Stimulated activated CD8-positive, alpha-beta memory T cell treated with anti-CD3 and anti-CD28 coated beads, Interleukin-4, amount 100 ng/mL, for 4 hours (primary cell): ENCODE measurements at places on chromosomes 4 and X.

GRCh38 chr4:70538869-70539268, 20.5 kb downstream of the AMTN start:
- no peak for DNase-seq

DNA sequence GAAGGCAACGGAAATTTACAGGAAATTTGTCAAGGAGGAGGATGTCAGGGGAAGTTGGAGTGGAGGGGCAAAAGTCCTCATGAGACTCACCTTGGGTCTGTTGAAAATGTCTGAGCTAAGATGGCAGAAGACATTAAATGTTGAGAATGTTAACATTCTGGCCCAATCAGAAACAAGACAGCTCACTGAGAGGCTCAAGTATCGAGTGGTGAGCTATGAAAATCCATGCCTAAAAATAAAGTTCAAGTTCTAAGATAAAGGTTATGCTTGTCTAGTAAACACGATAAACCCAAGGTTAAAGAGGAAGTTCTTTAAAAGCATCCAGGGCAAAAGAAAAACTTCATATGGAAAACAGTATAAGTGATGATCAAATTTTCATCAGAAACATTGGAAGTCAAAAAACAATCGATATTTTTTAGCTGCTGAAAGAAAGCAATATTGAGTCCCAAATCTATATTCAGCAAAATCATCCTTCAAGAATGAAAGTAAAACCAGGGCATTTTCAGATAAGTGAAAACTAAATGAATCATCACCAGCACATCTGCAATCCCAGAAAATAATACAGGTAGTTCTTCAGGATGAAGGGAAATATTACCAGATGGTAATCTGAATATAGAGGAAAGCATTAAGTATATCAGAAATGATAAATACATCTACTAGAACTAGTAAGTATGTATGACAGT, 462.4 kb downstream of the TLL1 start:
- DNase-seq = no peak

DNA sequence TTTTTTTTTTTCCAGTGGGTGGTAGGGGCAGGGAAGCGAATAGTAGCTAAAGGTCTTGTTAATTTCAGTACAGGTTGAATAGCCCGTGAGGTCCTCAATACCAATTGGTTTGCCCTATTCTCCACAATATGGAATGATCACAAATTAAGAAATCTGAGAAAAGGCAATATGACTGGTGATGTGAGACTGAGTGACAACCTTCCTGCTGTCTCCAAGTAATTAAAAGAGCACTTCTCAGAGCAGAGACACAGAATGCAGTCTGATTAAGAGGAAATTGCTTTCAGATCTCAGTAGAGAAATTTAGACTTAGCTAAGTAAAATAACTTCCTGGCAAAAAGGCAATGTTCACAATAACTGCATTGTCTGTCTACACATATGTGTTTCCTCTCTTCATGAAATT, 23.0 kb downstream of the GPR174 start:
- DNase-seq = no peak

DNA sequence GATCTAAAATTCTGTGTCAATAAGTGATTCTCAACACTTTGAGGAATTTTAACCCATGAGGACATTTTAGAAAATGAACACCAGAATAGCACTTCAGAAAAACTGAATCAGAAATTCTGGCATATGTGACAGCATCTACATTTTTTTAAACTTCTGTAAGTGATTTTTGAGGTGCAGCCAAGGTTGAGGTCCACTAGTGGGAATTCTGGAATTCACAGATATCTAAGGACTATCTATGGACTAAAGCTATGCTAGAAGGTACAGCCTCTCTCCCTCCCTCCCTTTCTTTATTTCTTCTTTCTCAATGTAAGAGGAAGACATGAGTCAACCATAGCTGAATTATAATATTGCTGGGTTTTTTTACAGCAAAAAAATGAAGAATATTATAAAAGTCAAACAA, 508.2 kb upstream of the ATOH1 start:
- DNase-seq = no peak

- DNase-seq = no peak
Observed at GRCh38 chr4:151567056-151567455, 158.1 kb downstream of the FHIP1A start.

GRCh38 chr4:2934077-2934812, 29.0 kb downstream of the NOP14 start:
- DNase-seq = no peak

GRCh38 chrX:132677233-132677716, 188.4 kb upstream of the MBNL3 start:
- DNase-seq = no peak

DNA sequence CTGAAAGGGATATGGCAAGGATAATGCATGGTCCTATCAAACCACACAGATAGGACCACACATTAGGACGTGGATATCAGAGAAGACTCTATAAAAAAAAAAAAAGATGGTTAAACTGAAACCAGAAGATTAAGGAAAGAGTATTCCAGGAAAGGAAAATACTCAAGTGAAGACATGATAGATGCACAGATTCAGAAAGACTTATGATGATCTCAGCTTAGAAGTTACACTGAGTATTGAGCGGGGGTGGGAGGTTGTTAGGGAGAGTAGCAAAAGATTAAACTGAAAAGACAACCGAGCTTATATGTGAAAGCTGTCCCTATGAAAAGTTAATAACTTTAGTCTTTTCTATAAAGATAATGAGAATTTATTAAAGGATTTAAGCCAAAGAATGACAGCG, 211.0 kb upstream of the EMCN start:
- DNase-seq = no peak

DNA sequence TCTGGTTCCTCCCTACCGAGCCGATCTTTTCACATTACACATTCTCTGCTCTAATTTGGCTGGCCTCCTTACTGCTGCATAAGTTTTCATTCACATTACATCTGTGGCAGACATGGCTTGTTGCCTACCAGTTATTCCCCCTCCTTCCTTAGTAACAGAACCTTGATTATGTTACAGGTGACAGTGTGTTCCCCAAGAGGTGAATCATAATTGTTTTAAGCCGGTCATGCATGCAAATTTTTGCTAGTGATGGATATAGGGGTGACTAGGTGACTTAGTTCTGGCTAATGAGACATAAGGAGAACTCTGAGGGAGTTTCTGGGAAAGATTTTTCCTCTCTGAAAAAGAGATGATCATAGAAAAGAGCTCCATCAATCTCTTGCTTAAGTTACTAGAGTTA, 8.4 kb upstream of the LAMP2 start:
- no peak for DNase-seq

- DNase-seq = no peak
Observed at GRCh38 chr4:188091-188490, 63.8 kb downstream of the ZNF718 start.

- no peak for DNase-seq
Observed at GRCh38 chrX:118220509-118220908, 103.9 kb upstream of the KLHL13 start.

DNA sequence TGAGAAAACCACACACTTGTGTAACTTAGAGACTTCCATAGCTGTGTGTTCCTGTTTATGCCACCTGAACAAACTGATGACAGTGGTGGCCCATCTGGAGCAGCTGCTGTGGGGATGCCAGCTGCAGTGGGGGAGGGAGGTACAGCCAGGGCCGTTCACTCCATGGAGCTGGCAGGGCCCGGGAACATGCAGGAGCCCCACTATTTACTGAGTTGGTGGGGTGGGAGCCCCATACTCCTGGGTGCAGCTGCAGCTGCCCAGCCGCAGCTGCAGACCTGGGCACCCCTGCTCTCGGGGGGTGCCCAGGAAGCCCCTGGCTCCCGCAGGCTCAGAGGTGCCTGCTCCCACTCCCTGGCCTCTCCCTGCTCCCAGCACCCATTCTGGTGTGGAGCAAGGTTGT, 398.6 kb upstream of the RASGEF1B start:
- DNase-seq = no peak
